GM23338 (cell line): ENCODE measurements at places on chromosomes 11 and 22.

DNA sequence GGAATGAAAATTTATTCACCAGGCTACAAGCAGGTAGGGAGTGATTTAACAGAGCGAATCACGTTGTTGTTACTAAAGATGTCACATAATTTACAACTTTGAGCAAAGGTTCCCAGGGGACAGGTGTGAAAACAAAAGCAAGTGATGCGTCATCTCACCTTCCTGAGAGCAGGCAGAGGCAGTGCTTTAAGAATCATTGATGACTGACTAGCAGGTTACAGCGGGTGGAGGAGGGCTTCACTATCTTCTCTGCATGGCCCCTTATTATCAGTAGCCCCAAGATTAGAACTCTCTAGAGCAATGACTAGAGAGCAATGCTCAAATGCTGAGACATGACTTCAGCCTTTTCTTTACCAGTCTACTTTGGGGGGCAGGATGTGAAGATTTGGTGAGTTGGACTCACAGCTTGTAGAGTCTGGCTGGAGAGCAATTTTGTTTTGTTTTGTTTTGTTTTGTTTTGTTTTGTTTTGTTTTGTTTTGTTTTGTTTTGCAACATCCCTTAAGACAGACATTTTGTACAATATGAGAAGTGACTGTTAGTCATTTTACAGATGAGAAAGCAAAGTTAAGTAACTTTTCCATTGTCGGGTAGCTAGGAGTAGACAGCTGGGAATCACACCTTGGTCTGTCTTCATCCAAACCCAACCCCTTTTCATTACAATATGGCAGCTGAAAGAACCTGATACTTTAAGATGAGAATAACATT lies 84.8 kb downstream of the SLC1A2 start:
- DNase-seq, result no peak

- DNase-seq, result no peak
Measured at GRCh38 chr22:40258501-40258915, 80.8 kb downstream of the TNRC6B start.

GRCh38 chr11:35842958-35843357 lies 100.9 kb upstream of the LDLRAD3 start:
- no peak for DNase-seq

DNA sequence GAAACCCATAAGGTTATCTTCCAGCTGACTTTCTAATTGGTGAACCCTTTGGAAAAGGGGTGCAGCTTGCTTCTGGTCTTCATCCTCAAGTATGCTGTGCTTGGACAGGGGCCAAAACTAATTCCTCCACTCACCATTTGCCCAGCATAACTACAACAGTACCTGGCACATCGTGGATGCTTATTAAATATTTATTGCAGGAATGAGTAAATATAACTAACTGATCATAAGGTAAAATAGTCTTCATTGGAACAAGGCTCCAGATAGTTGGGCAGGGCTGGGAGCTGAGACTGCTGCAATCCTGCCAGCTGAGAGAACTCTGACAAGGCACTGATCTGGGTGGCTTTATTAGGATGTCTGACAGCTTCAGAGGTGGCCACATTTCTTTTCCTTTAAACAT lies 2.4 kb upstream of the SIDT2 start:
- no peak for DNase-seq

GRCh38 chr11:69909561-69910518 lies 90.6 kb upstream of the FGF3 start:
- DNase-seq, result peak; percentile 66

DNA sequence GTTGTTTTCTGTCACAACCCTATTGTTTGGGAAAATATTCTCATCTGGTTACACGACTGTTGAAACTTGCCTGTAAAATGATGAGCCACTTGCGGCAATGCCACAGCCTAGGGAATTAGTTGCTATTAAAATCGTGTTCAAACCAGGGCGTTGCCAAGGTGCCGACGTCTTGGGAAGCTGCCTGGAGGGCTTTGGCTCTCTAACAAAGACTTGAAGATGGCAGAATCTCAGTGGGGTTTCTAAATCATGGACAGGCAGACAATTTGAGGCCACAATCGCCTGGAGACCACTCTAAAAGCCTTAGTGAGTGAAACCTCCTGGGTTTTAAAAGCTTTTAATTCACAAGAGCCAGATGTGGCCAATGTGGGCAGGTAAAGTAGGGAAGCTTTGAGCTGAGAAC lies 117.2 kb upstream of the BMAL1 start:
- DNase-seq, result no peak
